Occipital lobe (tissue), 3 donors: ENCODE measurements at places on chromosomes 4 and X. TPM values are rescaled to one million over a fixed set of nuclear protein-coding genes. Genes with fewer than 3 reads are reported as not detected.

FGFBP1 gene
- not detected for total RNA-seq

DNA sequence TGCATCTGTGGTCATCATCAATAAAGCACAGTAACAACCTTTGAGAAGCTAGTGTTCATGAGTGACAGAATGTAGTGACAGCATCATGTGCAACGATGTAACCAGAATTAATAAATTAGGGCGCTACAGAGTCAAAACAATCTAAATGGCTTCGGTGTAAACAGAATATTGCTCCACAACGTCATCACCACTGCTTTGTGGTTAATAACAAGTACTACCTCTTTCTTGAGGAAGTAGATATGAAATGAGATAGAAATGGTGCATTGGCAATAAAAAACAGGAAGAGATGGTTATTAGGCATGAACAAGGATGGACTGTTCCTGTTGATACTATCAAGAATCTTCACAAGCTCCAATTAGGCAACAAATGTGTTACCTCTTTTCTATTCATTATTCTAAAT, 8.7 kb upstream of the PDHA2 start:
- DNase-seq, result no peak

GRCh38 chrX:46582325-46582724, 8.8 kb downstream of the CHST7 start:
- DNase-seq, result no peak

TGIF2LX gene
- not detected for total RNA-seq

- DNase-seq, result peak; percentile 78
These were observed at the start of gene SPIN4 for GRCh38 chrX:63350941-63351616. Gene SPIN4, minus strand, starts transcription at chrX:63351332. Its CDS starts 513 bp downstream, at chrX:63350819.

DNA sequence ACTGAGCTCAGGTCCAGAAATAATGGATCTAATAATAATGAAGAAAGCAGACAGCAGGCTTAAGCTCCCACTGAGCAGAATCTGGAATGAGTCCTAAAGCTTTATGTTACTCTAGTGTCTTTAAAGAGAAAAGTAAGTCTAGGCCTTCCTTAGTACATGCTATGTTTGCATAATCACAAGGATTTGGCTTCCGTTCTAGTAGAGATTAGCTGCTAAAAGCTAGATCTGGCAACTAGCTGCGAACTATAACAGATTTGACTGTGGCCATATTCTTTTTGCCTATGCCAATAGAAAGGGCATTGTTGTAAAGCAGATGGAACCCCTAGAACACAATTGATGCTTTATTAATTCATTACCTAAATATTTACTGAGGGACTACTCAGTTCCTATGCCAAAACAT, 19.0 kb downstream of the COX7B2 start:
- no peak for DNase-seq

- DNase-seq, result no peak
These were observed 66.8 kb upstream of the ANK2 start for GRCh38 chr4:112982680-112983079.

DNA sequence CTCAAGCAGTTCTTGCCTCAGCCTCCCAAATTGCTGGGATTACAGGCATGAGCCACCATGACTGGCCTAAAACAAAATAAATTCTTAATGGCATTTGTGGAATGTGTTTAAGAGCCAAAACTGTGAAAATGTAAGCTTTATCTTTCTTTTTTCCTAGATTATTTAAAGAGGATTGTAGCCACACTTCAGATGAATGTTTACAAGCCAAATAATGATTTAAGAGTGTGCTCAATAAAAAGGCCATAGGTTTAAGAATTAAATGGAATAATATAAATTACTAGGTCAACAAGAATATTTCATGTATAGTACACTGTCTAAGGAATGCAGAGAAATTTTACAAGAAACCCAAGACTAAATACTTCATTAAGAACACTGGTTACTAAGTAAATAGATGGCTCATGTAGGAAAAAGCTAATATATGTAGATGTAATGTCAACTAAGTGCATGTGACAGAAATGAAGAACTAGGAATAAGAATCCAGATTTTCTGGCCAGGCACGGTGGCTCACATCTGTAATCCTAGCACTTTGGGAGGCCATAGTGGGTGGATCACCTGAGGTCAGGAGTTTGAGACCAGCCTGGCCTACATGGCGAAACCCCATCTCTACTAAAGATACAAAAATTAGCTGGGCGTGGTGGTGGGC, 21.3 kb upstream of the UGDH start:
- no peak for DNase-seq

- peak; percentile 11 for DNase-seq
These were observed at the start of gene FGF2 for GRCh38 chr4:122826553-122827257. Gene FGF2, plus strand, starts transcription at chr4:122826831. Its CDS starts 344 bp downstream, at chr4:122827175.

GRCh38 chrX:21158678-21159077, 215.5 kb upstream of the CNKSR2 start:
- DNase-seq, result no peak

GRCh38 chrX:39705290-39705689, 392.5 kb downstream of the BCOR start:
- DNase-seq, result peak; percentile 11

GRCh38 chr4:39942507-39942906, 35.2 kb downstream of the PDS5A start:
- DNase-seq, result no peak

DNA sequence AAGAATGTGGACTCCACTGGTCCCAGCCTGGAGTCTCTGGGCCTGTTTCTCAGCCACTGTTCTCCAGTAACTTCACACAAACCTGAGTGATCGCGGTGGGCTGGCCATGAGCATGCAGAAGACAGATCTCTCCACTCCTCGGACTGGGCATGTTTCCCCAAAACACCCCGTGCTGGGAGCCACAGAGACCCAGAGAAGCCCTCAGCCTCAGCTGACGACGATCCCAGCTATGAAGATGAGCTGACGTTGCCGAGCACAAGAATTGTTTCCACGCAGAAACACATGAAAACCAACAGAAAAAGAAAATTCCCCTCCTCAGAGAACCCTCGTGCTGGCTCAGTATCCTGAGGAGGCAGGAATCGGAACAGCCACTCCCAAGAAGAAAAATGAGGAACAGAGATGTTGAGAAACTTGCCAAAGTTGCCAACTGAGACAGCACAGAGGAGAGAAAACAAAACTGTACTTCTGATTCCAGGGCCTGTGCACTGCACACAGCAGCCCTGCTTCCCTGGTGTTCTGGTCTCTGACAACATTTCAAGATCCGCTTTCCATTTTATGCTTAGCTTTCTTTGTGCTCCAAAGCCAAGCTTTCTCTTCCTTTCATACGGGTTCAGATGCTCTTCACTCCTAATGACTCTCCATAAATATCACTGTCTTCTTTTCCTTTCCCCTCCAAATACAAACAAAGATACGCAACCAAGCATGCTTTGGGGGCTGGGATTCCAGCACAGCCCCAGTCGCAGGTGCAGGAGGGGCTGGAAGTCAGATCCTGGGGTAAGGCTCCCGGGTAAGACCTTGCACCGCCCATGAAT, 81.4 kb downstream of the IRF2 start:
- DNase-seq, result no peak

DNA sequence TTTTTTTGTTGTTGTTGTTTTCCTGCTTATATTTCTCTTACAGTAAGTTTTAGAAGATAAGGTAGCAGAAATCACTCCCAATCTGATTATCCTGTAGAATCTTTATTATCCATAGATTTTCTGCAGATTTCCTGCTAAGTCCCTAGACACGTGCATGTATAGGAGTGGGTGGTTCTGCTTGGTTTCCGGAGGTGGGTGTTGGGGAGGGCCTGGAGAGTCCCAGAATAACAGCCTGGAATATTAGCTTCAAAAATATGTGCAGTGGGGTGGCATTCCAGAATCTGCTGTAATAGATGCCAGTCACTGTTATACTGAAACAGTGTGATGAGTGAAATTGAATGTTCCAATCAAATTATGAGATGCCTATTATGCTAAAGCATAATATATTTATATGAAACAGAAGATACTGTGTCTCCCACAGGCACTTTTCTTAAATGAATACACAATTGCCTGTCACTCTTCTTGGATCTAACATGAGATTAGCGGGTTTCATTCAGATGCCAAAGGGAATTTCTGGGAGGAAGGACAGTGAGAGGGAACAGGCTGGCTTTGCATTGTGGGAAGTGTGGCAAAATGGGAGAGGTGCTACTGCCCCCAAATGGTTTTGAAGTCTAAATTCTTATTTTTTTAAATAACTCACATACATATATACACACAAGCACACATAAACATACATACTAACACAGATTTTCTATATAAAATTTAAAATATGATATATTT, 37.6 kb downstream of the C4orf50 start:
- DNase-seq, result no peak

- DNase-seq, result no peak
These were observed 28.2 kb upstream of the HMGB3 start for GRCh38 chrX:150954951-150955350.

DNA sequence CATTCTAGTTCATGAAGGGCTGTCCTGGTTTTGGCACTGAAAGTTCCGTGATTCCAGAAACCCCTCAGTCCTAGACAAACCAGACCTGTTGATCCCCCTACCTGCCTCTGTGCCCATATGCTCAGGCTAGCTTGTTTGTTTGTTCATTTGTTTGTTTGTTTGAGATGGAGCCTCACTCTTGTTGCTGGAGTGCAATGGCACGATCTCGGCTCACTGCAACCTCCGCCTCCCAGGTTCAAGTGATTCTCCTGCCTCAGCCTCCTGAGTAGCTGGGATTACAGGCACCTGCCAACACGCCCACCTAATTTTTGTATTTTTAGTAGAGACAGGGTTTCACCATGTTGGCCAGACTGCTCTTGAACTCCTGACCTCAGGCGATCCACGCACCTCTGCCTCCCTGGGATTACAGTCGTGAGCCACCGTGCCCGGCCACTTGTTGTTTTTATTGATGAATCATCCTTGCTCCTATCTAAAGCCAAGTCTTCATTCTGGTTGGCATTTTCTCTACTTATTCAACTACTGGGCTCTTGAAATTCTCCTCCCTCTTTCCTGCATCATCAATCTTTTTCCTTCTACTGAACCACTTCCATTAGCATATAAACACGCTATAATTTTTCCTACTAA, 86.3 kb upstream of the BMP2K start:
- DNase-seq, result no peak

LRAT gene
- total RNA-seq, result 0.78 TPM

GRCh38 chr4:74235135-74235534, 73.1 kb upstream of the EPGN start:
- DNase-seq, result no peak

GRCh38 chr4:90219822-90220221, 92.6 kb downstream of the CCSER1 start:
- DNase-seq, result no peak

DNA sequence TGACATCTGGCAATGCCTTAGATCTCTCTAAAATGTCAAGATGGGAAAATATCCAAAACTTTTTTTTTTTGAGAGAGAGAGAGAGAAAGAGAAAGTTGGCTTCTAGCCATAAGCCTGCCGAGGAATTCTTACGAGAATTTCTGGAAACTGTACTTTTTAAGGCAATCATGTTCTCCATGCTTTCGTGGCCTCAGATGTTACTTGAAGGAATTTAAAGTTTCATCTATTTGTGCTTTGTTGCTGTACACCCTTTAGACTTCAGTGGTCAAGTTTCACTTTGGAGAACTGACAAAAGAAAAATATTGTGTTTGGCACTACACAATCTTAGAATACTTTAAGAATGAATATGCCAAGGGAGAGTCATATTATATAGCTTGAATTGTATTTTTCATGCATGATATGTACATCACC, 53.9 kb downstream of the FAT4 start:
- no peak for DNase-seq

GRCh38 chr4:74237425-74237966, 70.8 kb upstream of the EPGN start:
- no peak for DNase-seq

NOP14 gene
- 5.6 TPM for total RNA-seq

- no peak for DNase-seq
These were observed 19.1 kb upstream of the TEX13B start for GRCh38 chrX:108001218-108001814.

DNA sequence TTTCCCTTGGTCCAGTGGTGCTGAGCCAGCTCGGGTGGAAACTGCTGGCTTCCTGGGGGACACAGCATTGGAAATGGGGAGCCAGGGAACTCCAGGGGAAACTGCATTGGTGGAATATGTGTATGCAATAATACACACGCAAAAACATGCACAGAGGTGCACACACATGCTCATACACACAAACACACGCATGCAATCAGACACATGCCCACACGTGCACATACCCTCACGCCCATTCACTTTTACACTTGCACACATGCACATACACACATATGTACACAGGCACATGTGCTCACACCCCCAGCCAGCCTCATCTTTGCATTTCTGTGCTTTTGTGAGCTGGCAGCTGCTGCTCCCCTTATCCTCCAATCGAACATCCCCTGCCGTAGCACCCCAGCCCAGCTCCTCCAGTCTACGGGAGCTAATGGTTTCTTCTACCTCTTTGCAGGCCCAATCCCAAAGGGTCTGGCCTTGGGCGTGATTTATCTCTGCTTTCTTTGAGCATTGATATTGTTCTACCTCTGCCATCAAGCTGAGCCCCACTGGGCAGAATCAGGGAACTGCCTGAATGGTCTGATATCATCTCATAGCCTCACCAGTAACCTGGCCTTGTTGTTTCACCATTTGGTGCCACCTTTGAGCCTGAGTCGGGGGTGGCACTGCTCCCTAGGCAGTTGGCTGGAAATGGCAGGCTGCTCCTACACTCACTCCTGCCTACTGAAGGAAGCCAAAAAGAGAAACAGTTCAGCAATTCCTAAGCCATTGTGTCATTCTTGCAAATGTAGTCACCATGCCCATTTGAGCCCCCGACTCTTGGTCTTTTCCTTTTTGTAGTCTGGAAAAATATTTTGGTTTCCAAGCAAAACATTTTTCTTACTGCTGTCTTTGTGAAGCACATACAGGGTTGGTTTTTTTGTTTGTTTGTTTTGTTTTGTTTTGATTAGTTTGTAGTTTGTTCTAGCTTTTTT, 104.4 kb upstream of the MAMLD1 start:
- DNase-seq, result no peak

DNA sequence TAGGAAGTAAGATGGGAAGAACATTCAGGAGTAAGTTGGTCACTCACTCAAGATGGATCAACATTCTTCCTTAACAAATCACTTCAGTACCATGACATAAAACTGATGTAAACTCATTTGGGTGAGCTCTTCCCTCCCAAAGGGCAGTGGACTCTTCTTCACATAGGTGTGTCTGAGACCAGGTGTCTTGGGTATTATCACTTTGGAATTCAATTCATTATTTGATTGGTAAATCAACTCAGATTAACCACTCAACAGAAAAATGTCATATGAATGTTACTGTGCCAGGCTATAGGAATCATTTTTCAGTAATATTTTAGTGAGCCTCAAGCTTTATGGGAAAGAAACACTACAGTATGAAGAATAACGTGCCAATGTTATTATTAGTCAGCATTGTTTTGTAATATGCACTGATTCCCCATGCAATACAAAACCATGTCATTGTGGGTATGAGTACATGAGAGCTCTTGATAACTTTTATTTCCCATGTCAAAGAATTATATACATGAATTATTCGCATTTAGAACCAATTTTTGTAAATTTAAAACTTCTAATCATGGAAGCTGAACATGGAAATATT, 58.6 kb upstream of the ETNPPL start:
- no peak for DNase-seq

DNA sequence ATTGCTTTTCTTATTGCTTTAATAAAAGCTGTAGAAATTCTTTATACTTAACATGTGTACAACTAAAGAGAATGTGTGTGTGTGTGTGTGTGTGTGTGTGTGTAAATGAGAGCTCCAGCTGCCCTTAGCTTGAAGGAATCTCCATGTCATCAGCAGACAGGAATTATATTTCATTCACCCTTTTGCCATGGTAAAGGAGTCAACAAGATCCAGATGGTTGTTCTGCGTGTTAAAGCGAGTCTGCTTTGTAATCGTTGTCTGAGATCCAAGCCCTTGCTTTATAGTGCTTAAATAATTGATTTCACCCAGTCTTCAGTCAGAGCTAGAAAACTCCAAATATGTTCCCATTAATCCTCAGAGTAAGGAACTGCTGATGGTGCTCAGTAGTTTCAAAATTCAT, 285.5 kb downstream of the PDGFC start:
- no peak for DNase-seq

CLTRN gene
- 0.16 TPM for total RNA-seq

RS1 gene
- total RNA-seq, result 0.16 TPM
